Activated T-helper 1 cell treated with anti-CD3 and anti-CD28 coated beads, Interleukin-12 subunit alpha, Interleukin-12 subunit beta, Interleukin-2, Interleukin-4 antibody, amounts not matched to agents 30 ng/mL and 10 ng/mL and 1 ng/mL, durations not matched to agents 14 hours and 24 hours and 36 hours (primary cell): ENCODE measurements at places on chromosomes 12 and 14. TPM values are rescaled to one million over a fixed set of nuclear protein-coding genes. Genes with fewer than 3 reads are reported as not detected.

DNA sequence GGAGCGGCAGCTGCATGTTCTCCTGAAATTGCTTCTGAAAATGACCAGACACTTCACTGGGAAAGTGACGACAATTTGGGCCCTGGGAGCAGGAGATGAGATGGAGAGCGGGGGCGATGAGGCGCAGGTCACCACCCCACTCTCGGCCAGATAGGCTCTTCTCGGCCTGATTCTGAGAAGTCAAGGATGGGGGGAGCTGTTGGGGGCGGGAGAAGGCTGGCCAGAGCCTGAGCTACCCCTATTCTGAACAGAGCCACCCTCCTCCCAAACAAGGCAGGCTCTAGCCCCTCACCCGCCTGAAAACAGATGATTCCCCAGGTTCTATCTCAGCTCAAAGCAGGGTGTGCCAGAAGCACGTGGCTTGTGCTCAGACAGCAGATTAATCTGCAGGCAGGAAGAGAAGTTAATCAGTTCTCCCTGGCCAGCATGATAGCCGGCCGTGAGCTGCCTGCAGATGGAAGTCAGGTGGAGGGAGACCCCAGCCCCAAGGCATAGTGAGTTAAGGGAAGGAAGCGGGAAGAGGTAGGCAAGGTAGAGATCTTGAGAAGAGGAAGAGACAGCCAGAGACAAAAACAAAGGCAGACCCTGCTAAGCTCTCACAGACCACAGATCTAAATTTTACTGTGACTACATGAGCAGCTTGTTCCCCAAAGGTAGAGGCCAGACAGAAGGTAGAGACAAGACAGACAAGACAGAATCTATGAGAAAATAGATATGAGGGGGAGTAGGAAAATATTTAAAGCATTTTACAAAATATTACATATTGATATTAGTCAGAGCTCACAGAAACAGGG lies 10.9 kb upstream of the TAC3 start:
- no peak for DNase-seq

Gene SSPN
- total RNA-seq = not detected in 2 replicates

GRCh38 chr12:95318071-95318545 lies 100.5 kb downstream of the VEZT start:
- DNase-seq = no peak

Gene SDS
- total RNA-seq = not detected in 2 replicates

Gene ITFG2
- 35.1 and 42.2 TPM in 2 replicates for total RNA-seq

Gene OR6C76
- total RNA-seq = not detected in 2 replicates

Gene SVOP
- not detected in 2 replicates for total RNA-seq

Gene KRT2
- not detected in 2 replicates for total RNA-seq

GRCh38 chr12:95789126-95790032 lies 1.2 kb downstream of the NTN4 start:
- no peak for DNase-seq

GRCh38 chr14:64990939-64991338 lies 4.2 kb downstream of the FNTB start:
- DNase-seq = no peak
